ENCODE measurements at places on chromosomes 2 and 18. TPM values are rescaled to one million over a fixed set of nuclear protein-coding genes. Genes with fewer than 3 reads are reported as not detected.

Gene DTNA
- 16.1 TPM for total RNA-seq

Gene DNAJC5G
- not detected for total RNA-seq

Gene IL1RN
- not detected for total RNA-seq

Gene DQX1
- total RNA-seq, result not detected

Gene GPR17
- not detected for total RNA-seq

Gene HOXD13
- not detected for total RNA-seq

Gene CERKL
- total RNA-seq, result not detected

Gene HOXD10
- total RNA-seq, result not detected

Gene TMEM200C
- total RNA-seq, result not detected

Gene REEP1
- 0.12 TPM for total RNA-seq

Gene TLK1
- 9.5 TPM for total RNA-seq

Gene TUBA3E
- total RNA-seq, result not detected

Gene LIPG
- total RNA-seq, result 5.6 TPM

Gene MGAT5
- 19.6 TPM for total RNA-seq

Gene HOXD12
- not detected for total RNA-seq

Gene ALKAL2
- 0.09 TPM for total RNA-seq

Gene C2orf15
- total RNA-seq, result not detected

Gene NEMP2
- total RNA-seq, result 2.0 TPM

Gene WDR43
- 26.0 TPM for total RNA-seq

Gene BBS5
- total RNA-seq, result 7.7 TPM

Gene THSD7B
- total RNA-seq, result 0.17 TPM

Gene BOLL
- total RNA-seq, result not detected
